ENCODE measurements at places on chromosomes 4 and X. TPM values are rescaled to one million over a fixed set of nuclear protein-coding genes. Genes with fewer than 3 reads are reported as not detected.

The ADGRG4 gene
- total RNA-seq = not detected

The SPOCK3 gene
- not detected for total RNA-seq

The MSANTD1 gene
- 1.3 TPM for total RNA-seq

The ZFP92 gene
- total RNA-seq = 1.1 TPM

The PLXNB3 gene
- 2.1 TPM for total RNA-seq

The PRRG3 gene
- total RNA-seq = not detected

The SORBS2 gene
- not detected for total RNA-seq

The DTHD1 gene
- 5.4 TPM for total RNA-seq

The IL2 gene
- total RNA-seq = 1.7 TPM

The FAM184B gene
- not detected for total RNA-seq

The SLC7A11 gene
- total RNA-seq = 1.5 TPM

The CENPI gene
- 21.4 TPM for total RNA-seq

The KDR gene
- total RNA-seq = not detected

The FAM53A gene
- total RNA-seq = 0.97 TPM

The TLR10 gene
- total RNA-seq = 0.25 TPM

The CXCL13 gene
- total RNA-seq = not detected

The NAA11 gene
- not detected for total RNA-seq

The CLGN gene
- total RNA-seq = not detected

The CRLF2 gene
- 1.5 TPM for total RNA-seq

The CFAP47 gene
- not detected for total RNA-seq

The DCAF16 gene
- 54.5 TPM for total RNA-seq

The GABRG1 gene
- not detected for total RNA-seq

The PCDH10 gene
- total RNA-seq = not detected

The IL21 gene
- total RNA-seq = not detected

All from activated naive CD8-positive, alpha-beta T cell treated with anti-CD3 and anti-CD28 coated beads, Interleukin-2, amount 10 ng/mL, durations not matched to agents 7 days and 5 days (primary cell).